ENCODE measurements at places on chromosomes 13 and 19.

DNA sequence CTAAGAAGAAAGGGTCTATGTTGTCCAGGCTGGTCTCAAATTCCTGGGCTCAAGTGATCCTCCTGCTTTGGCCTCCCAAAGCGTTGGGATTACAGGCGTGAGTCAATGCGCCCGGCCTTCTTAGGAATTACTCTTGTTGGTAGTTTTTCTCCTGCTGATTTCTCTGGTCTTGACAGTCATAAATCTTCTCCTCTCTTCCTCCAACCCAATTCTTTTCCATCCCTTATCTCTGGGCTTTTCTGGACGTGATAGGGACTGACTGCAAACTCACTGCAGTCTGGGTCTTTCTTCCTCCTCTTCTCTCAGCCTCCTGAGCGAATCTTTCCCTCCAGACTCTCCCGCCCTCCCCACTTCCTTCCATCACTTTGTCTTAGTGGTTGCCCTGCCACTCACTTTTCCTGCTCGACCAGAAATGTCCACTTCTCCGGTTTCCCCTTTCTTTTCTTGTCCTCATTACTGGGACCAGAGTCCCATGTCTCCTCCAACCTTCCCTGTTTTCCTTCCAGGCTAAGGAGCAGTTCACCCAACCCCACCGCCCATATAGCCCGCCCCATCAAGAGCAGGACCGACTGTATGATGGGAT, 21.9 kb upstream of the TIMM44 start:
- no peak for DNase-seq

- peak; percentile 54 for DNase-seq
These were observed 51.2 kb downstream of the NLRP12 start for GRCh38 chr19:53772943-53773342.

DNA sequence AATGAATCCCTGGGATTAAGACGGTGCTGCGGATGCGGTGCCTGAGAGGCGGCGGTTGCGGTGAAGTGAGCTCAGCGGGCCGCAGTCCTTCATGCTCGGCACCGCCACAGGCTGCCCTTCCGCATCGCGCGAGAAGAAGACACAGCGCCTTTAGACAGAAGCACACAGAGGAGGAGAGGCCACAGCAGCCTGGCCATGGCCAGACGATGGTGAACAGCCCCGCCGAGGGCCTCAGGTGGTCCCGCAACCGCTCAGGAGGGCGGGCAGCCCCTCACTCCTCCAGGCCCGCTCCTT, 459.2 kb downstream of the MYO16 start:
- DNase-seq: no peak

DNA sequence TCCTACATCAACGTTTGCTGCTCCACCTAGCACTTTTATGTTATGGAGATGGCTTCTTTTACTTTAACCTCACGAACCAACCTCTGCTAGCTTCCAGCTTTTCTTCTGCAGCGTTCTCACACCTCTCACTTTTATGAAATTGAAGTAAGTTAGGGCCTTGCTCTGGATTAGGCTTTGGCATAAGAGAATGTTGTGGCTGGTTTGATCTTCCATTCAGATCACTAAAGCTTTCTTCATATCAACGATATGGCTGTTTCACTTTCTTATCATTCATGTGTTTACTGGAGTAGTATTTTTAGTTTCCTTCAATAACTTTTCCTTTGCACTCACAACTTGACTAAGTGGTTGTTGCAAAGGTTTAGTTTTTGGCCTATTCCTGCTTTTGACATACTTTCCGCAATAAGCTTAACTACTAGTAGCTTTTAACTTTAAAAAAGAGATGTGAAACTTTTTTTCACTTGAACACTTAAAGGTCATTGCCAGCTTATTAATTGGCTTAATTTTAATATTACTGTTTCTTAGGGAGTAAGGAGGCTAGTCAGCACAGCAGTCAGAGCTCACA, 60.0 kb upstream of the SPRY2 start:
- DNase-seq: no peak

- DNase-seq: no peak
These were observed 8.8 kb downstream of the MFSD12 start for GRCh38 chr19:3548606-3549005.

DNA sequence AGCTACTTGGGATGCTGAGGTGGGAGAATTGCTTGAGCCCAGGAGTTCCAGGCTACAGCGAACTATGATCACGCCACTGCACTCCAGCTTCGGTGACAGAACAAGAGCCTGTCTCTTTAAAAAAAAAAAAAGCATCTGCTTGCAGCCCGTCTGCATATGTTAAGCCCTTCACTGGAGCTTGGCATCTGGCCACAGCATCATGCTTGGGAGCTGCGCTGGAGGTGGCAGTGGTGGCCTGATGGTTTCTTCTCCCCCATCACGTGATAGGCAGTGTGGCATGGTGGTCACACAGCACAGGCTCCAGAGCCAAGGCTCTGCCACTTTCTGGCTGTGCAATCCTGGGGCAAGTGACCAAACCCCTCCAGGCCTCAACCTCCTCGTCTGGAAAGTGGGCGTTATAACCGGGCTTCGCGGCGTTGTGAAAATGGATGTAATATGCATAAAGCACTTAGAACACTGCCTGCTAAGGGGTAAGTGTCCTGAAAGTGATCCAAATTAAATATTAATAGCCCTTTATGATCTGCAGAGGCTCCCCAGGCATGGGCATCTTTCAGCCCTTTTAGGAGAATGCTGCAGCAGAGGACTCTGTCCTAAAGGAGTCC, 24.4 kb downstream of the MARK4 start:
- DNase-seq: no peak

DNA sequence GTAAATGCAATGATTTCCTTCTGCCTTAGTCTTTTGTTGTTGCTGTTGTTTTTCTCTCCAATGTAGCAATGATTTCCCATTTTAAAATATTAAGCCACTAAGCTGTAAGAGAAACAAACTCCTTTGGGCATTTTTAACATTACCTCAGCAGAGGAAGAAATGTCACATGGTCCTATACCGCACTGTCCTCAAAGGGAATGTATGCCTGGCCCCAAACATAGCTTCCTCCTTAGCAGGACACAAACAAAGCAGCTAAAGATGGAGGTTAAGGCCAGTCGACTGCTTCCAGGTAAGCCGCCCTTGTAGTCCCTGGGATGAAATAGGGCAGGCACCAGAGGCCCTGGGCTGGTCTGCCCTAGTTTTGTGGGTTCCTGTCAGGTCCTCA, 249.0 kb downstream of the TSHZ3 start:
- no peak for DNase-seq

GRCh38 chr13:53126841-53127245, 98.2 kb downstream of the OLFM4 start:
- DNase-seq: no peak

- no peak for DNase-seq
These were observed 487.1 kb upstream of the SGCG start for GRCh38 chr13:22693691-22694090.

GRCh38 chr13:72960541-72960940, 98.3 kb upstream of the KLF5 start:
- DNase-seq: no peak

DNA sequence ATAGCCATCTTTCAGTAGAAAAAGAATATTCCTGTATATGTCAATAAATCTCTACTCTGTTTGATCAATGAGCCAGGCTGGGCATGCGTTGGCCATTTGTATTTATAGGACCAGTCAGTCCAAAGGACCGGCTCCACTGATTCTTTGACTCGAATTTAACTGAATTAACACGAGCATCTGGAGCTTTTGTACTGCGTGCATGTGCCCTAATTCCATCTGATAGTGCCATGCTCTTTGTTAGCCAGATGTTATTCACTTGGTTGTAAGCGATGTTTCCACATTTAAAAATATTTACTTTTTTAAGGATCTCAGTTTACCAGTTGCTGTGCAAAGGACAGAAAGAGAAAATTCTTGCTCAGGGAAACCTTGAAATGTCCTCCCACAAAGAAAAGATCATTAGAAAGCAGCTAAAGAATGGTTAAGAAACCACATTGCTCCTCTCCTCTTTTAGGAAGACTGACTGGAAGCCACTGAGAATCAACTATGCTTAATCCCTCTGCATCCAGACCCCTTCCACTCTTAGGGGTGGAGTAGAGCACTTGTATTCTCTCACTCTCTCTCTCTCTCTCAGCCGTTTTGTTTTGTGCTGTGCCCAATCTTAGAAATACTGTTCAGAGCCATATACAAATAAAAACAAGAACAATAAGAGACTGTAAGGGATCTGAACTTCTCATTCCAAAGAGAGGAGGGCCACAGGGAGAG, 165.8 kb downstream of the DCLK1 start:
- DNase-seq: no peak

DNA sequence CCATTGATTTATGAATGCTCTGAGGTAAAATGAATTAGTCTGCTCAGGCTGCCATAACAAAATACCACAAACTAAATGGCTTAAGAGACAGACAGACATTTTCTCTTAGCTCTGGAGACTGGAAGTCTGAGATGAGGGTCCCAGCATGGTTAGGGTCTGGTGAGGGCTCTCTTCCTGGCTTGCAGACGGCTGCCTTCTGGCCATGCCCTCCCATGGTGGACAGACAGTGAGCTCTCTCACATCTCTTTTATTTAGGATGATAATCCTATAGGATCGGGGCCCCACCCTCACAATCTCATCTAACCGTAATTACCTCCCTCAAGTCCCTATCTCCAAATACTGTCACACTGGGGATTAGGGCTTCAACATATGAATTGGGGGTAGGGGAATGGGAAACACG, 47.1 kb downstream of the HSPH1 start:
- DNase-seq: no peak

All from SHP77 (cell line).